Caki2 (cell line): ENCODE measurements at places on chromosomes 12 and 14.
A peak's percentile ranks its signal among the peaks of the same experiment; 100 is the strongest.

DNA sequence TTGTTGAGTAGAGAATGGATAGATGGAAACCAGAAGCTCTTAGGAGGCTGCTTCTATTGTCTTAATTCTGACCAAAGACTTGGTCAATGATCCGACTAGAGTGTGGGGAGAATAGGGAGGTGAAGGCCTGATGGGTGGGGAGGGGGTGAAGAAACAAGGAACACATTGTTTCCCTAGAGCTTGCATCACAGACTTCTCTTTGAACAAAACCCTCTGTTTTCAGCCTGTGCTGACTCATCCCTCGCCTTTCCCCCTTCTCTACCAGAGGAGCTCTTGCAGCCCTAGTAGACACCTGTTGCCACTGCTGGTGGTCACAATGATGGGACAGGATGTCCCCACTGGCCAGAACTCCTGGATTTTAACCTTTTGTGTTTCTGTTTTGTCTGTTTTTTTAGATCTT is 46.8 kb upstream of the CISTR start:
- DNase-seq = peak; percentile 16

GRCh38 chr12:16154990-16155389 is 122.5 kb downstream of the SLC15A5 start:
- DNase-seq = no peak

GRCh38 chr14:105050551-105050897 is 14.7 kb downstream of the GPR132 start:
- DNase-seq = peak; percentile 49

DNA sequence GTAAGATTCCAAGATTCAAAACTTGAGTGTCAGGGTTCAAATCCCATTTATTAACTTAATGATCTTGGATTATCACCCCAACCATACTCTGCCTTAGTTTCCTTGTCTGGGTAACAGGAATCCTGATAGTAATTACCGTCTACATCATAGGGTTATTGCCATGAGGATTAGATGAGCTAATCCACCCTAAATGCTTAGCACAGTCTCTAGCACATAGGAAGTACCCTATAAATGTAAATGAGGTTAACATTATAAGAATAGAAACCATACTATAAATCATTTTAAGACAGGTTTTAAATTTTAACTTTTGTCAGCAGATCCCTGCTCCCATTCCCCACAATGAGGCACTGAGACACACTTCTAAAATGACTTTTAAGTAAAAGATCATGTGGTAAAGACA is 36.5 kb downstream of the DBX2 start:
- DNase-seq = no peak
